ENCODE measurements at places on chromosomes 3 and 15.

DNA sequence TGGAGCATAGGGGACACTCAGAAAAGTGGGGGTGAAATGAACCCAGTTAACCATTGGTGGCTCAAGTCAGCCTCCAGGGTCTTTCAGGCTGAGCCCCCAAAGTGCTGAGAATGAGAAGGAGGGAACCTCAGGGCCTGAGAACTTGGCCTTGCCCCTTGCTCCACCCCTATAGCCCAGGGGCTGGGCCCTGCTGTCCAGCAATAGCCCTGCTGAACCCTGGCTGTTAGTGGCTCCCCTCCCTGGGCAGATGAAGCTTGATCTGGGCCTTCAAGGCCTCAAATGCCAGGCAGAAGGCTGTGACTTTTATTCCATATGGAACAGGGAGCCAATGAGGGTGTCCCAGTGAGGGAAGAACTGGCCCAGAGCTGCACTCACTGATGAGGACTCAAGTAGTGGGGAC, 16.2 kb downstream of the ADAMTS7 start:
- no peak for DNase-seq

DNA sequence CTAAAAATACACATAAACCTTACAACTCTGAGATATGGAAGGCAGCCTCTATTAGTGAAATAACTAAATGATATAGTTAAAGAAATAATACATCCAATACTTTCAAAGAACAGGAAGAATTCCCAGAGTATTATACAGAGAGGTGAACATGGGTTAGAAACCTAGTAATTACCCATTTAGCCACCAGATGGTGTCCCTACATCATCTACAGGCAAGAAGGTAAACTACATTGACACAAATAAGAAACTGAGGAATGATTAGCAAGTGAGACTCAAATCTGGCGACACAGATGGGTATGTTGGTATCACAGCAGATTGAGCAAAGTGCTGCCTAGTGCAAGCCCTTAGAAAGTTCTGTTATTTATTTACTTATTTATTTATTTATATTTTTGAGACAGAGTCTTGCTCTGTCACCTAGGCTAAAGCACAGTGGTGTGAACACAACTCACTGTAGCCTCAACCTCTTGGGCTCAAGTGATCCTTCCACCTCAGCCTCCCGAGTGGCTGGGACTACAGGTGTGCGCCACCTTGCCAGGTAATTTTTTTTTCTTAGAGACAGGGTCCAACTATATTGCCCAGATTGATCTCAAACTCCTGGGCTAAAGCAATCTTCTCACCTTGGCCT, 28.2 kb downstream of the NEK4 start:
- peak; percentile 55 for DNase-seq

DNA sequence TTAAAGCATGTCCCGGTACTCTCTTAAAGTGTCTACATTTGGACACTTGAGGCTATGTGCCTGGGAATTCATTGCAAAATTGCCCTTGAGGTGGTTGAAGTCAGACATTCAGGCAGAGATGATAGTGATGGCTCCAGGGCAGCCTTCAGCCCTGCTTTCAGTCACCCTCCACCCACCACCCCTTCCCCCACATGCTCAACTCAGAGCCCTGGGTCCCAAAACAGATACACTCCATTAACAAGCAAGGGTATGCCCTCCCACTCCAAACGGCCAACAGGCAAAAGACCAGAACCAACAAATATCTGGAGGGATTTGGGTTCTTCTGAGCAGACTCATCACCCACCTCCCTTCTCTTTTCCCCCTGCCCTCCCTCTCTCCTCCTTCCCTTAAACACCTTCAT, 29.9 kb upstream of the VIPR1 start:
- DNase-seq, result no peak

DNA sequence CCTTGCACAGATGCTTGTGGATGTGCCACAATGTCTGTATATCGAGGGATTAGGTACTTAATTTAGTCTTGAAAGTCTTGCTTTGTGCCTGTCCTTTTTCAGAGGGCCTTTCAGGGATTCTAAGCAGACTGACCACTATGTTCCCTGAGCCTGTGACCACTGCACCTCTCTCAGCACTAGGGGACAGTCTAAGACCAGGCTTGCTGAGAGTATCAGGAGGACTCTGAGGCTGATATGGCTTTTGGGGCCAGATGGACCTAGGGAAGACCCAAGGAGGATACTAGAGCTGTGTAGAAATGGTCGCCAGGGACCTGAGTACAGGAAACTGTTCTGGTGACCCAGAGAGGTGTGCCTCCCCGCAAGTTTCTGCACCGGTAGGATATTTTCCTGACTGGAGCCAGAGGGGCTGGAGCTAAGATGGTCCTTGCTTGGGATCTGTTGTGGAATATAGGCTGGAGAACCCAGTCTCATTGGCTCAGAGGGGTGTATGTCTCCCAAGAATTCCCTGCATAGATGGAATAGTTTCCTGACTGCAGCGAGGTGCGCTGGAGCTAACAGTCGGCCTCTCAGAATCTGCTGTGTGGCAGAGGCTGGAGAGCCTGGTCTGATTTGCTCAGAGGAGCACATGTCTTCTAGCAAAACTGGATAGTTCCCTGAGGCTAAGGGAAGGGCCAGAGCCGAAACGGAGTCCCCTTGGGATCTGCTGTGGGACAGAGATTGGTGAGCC, 213.2 kb upstream of the DCBLD2 start:
- peak; percentile 36 for DNase-seq

GRCh38 chr3:120855665-120856437, 52.2 kb upstream of the STXBP5L start:
- peak; percentile 59 for DNase-seq

- DNase-seq, result no peak
Measured at GRCh38 chr3:61960976-61961375, 399.6 kb downstream of the PTPRG start.

- DNase-seq, result no peak
Measured at GRCh38 chr3:58681863-58682262, 15.3 kb upstream of the FAM3D start.

DNA sequence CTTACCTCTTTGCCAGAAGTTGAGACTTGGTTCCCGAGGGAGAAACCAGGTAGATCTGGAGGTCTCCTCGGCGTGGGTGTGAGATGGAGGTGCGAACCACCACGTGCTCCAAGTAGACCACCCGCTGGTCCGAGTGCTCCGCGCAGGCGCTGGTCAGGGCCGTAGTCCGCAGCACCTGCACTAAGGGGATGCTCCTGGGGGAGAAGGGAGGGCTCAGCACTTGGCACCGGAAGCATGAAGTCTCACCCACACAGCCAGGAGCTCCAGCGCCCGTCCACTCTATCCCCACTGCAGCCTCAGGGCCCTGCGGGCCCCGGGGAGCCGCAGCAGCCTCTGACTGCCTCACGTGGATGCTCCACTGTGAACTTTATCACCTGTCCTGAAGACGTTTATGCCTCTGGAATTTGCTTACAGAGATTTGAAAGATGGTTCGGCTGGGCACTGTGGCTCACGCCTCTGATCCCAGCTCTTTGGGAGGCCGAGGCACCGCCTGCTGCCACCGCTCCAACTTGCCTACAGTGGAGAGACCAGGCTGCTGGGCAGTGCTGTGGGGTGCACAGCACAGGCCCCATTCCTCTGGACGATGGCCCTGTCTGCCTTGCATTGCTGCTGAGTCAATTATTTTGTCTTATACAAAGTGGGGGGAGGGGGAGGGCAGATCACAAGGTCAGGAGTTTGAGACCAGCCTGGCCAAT, 75.4 kb upstream of the SNRPA1 start:
- DNase-seq, result no peak

GRCh38 chr15:50110285-50110684, 8.7 kb downstream of the ATP8B4 start:
- no peak for DNase-seq

DNA sequence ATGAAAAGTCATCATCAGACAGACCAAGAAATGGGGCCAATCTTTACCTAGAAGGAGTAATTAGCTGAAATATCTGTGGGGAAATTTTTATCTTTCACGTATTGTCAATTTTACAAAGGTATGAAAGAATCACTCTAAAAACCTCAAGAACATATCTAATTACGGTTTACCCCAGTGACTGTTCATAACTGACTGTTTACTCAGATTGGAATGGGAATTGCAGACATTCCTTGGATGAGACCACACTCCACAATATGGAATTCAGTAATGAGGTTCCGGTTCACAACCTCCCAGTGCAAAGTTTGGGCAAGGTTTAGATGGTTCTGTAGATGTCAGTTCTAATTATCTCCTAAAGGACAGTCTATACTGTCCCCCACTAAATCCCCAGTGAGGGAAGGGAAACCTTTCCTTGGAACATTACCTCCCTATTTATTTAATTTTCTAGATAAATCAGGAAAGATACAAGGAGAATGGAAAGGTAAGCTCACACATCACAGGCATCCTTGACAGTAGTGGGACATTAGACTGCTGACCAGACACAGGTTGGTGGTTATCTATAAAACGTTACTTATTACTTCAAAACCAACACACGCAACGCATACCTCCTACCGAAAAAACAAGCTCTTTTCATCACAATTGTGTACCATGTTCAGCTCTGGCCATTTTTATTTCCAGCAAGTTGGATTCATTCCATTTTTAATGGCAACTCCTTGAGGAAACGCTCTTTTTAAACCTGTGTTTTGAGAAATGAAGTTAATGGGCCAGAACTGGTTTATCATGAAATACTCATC, 129.9 kb downstream of the RORA start:
- DNase-seq, result no peak

DNA sequence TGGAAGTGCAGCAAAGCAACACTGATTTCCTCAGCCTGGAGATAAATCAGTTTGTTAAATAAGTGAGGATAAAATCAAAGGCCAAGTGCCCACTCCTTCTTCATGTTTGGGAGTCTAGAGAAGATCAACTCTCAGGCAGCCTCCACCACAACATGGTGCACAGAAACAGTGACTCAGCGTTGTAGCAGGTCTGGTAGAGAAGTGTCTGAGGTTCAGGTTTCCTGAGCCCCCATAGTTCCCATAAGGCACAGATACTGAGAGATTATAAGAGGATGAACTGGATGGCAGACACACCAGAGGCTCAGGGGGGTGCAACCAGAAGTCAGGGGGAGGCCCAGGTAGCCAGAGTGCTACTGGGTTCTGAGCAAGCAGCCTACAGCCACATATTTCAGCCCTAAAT, 166.7 kb downstream of the FRMD5 start:
- no peak for DNase-seq

DNA sequence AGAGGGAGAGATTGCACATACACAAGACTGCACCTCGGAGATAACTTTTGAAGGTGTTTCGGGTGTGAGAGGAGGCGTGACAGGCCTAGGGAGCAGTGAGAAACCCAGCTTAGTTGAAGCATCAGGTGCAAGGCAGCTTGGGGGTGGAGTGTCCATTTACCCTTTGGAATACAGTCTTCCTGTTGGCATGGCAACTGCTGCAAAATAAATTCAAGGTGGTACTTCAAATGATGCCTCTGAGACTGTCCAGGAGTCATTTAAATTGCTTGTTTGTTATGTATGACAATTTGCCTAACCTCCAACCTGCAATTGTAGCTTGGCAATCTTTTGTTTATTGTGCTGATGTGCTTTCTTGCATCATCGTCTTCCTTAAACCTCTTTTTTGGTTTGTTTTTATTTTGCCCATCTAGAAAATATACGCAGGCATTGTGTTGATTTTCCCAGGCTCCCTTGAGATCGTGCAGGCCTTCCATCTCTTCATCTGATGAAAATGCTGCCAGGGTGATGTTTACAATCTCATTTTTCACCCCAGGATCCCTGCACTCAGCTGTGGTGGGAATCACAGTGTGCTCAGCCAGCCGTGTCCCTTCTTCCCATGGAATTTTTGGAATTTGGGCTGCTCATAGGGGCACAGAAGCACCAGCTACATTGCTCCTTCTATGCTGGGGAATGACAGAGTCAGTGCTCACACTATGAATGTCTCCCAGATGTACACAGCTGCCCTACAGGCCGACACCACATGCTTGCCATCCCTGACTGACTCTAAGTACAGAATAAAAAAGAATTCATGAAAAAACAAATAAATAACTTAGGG, 583.1 kb upstream of the CFAP20DC start:
- DNase-seq, result no peak

All from RKO (cell line).